ENCODE measurements at places on chromosomes 1 and 21.

GRCh38 chr1:58551186-58552140 is 4.9 kb upstream of the OMA1 start:
- no peak for DNase-seq

- no peak for DNase-seq
Observed at GRCh38 chr1:36796733-36797132, 237.6 kb downstream of the GRIK3 start.

DNA sequence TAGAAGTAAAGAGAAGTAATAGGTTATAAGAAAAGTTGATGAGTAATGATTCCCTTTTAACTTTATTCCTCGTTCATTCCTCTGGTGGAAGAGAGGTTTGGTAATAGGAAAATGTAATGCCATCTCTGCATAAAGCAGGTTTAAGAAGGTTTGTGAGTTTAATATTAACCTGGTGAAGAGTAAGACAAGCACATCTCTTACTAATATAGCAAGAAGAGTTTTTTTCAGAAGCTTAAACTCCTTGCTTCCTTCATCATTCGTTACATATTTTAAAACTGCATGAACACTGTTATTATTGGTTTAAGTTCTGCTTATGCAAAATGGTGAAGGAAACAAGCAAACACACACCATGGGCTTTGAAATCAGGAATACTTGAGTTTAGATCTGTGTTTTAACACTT is 9.2 kb upstream of the PLA2G4A start:
- no peak for DNase-seq

DNA sequence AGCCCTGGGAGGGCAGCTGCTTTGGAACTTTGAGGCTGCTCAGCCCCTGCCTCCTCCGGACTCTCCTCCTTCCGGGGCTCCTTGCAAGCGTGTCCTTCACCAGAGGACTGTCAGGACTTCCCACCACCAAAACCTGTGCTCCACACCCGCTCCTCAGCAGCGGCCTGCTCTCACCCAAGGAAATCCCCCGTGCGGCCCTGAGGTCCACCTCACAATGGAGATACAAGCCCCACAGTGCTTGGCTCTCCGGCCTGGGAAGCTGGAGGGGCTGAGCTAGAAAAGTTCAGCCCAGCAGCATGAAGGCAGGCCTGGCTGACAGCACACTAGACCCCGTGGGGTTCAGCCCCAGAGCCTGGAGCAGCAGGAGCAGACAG is 33.6 kb downstream of the PGBD5 start:
- DNase-seq = no peak

DNA sequence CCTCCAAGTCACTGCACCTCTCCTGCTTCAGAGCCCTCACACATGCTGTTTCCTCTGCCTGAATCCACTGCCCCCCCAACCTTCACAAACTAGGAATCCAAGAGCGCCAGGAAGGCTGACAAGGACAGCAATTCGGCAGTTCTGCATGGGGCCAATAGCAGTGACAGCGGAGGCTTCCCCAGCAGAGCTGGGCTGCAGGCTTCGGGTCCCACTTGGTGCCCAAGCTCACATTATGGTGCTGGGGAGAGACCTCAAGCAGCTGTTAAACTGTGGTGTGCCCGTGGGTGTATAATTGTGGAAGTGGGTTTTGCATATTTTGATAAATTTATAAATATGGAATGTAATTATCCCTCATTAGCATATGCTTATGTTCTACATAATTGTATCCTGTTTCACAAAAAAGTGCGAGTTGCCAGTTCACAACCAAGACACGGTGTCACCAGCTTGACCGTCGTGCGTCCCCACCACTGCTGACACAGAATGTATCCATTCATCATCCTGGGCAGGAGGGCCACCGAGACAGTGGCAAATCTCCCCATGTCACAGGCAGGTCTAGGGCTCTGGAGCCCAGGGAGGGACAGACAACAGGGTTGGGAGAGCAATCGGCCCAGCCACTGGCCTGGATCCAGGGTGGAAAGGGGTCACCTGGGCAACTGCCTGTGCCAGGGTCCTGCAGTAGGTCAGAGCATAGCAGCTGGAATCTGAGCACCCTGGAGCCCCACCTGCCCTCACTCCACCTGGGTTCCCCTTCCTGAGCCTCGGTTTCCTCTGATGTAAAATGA is 81.6 kb downstream of the MATN1 start:
- DNase-seq = no peak

GRCh38 chr1:151193856-151194255 is 3.9 kb upstream of the VPS72 start:
- DNase-seq = no peak

DNA sequence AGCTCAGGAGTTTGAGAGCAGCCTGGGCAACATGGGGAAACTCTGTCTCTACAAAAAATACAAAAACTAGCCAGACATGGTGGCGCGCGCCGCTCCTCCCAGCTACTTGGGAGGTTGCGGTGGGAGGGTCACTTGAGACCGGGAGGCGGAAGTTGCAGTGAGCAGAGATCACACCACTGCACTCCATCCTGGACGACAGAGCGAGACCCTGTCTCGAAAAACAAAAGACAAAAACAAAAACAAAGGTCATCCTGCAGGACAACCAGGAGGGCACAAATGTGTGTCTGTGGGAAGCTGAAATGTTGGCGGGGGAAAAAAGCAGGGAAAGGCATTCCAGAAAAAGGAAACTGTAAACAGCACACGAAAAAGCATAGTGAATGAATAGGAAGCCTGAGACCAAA is 104.1 kb upstream of the HNRNPU start:
- no peak for DNase-seq

GRCh38 chr21:16644685-16645084 is 868.2 kb upstream of the CXADR start:
- no peak for DNase-seq

DNA sequence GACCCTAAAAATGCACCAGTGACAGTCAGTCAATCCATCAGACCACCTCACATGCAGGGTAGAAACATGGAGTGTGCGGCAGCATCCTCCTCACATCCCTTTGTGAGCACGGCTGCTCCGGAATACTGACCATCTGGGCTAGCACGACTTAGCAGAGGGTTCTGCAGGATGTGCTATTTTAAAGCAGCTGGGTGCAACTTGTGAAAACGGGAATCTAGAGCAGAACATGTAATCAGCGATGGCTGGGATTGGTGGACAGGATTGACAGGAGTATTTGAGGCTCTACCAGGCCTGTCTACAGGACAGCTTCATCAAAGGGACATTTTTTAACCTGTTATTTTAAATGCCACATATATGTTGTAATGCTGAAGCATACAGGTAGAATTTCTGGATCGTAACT is 16.8 kb upstream of the PLEKHM2 start:
- no peak for DNase-seq

DNA sequence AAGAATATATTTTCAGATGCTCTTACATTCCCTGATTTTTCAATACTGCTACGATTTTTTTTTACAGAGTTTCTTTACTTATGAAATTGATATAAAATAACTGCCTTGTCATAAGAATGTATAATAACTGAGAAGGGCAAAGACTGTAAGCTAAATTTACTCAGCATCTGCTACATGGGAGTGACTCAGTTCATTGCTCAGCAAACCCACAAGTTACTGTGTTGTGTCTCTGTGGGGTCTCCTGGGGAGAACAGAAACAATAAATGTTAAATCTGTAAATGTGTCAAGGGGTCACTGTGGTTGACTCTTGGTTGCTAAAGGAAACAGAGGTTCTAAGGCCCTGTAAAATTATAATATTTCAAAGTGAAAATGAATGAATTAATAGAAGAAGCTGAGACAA is 210.3 kb upstream of the CACYBP start:
- no peak for DNase-seq

DNA sequence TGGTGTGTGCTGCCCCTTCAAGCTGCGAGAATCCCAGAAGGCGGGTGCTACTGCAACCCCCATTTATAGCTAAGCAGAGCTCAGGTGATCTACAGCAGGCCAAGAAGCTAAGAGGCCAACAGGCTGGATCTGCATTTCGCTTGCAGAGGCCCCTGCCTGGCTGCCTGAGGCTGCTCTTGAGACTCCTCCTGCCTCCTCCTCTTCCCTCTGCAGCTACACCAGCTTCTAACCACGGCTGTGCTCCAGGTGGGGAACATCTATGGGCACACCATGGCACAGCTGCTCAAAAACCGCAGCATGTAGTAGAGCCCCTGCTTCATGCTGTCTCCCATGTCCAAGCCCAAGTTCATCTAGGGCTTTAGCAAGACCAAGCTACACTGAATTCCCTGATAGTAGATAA is 72.9 kb upstream of the ZNF678 start:
- DNase-seq = no peak

DNA sequence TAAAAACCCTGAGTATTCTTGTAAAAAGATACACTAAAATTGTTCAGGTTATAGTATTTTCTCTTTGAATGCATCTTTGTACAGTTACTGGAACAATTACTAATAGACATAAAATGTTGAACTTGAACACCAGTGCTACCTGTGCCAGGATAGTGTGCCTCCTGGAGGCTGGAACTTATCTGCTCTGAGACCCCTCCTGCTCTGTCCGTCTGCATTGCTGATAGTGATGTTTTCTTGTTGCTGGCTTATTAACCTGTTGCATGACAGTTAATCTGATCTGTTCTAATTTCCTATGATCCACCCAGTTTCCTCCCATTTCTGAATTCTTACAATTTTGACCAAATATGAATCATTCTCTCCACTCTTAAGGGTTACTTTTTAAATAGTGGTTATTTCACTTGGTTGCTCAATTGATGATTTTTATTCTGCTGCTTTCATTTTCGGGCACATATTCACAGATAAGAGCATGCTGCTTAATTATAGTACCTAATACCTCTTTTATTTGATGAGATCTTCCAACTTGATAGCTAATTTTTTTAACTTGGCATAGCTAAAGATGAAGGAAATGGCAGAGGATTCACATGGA is 101.4 kb downstream of the CC2D1B start:
- DNase-seq = no peak

- no peak for DNase-seq
Observed at GRCh38 chr1:117719004-117719403, 113.2 kb downstream of the TENT5C start.

DNA sequence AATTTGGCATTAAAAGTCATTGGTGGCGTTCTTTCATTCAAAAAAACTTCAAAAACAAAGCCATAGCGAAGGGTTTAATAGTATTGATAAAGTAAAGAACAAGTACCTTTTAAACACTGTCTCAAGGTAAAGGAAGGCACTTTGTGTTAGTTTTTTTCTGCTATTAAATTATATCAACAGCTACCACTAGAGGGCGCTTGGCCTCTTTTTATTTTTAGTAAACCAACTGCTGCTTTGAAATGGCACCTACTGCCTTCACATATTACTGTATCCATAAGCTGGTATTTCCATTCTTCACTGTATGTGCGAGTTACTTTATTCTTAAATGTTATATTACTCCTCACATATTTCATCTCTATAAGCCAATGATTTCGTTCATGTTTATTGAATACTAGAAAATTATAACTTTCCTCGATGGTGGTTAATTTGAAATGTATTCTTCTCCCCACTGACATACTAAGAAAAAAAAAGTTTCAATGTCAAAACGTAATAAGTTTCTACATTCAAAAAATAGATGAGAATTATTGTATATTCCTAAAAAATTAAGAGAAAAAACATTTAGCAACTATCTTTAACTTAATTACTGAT is 125.7 kb upstream of the CXADR start:
- DNase-seq = no peak

DNA sequence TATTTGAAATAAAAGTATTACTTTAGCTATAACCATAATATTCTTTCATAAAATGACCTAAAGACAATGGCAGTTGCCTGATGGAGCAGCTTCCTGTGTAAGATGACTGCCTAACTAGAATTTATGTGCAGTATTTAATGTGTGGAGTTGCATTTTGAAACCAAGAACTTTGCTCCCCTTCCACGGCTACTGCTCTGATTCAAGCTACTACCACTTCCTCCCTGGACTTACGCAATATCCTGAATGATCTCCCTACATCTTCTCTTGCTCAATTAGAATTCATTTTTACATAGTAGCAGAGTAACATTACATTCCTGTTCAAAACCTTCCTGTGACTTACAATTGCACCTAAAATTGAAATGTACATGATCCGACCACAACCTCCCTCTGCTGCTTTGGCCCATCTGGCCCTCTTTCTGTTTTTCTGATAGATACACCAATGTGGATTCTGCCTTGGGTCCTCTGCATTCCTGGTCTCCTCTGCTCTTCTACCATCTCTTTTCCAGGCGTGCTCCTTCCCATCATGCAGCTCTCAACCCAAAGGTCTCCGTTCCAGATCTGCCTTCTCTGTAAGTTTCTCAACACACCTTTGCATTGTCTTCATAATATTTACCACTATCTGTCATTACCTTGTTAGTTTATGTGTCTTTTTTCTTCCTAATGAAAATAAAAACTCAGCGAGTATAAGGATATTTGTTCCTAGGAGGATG is 47.4 kb upstream of the USP25 start:
- peak; percentile 13 for DNase-seq

- no peak for DNase-seq
Observed at GRCh38 chr1:84301785-84302385, 377 bp downstream of the SAMD13 start.

GRCh38 chr1:55468142-55468795 is 253.1 kb upstream of the USP24 start:
- DNase-seq = no peak

DNA sequence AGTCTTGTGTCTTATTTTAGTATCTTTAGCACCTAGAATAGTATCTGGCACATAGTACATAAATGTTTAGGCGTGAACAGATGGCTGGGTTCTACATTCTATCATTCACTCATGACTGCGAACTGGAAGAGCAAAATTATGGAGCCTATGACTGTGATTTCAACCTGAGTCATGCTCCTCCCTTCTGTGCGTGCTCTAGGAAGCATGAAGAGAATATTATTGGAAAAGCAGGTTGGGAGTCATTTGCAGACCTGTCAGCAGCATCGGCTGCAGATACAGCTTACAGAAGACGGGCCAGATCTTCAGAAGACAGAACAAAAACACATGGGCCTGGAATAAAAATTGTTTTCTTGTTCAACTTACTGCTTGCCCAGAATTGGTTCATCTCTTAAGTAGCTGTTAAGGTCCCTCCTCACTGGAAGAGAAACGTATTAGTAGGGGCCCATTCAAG is 344.0 kb upstream of the USP24 start:
- no peak for DNase-seq

DNA sequence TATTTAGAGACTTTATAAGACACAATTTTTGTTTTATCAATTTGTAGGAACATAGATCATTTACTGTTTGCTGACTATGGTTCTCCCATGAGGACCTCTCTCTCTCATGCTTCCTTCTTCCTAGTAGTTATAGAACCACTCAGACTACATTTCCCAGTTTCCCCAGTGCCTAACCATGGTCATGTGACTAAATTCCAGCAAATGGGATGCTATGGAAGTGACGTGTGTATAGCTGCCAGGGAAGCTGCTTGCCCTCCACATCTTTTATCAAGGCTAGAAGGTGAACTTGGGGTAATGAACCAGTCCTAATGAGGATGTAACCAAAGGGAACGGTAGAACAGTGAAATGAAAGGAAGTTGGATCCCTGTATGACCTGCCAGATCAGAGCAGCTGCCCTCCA is 184.0 kb downstream of the MIS18A start:
- no peak for DNase-seq

All from CD4-positive, alpha-beta T cell treated with Interferon gamma for 1 hour (primary cell).